M059J (cell line): ENCODE measurements at places on chromosomes 5 and 9. TPM values are rescaled to one million over a fixed set of nuclear protein-coding genes. Genes with fewer than 3 reads are reported as not detected.
A peak's percentile ranks its signal among the peaks of the same experiment; 100 is the strongest.

Gene IL33
- total RNA-seq: 3.7 and 3.9 TPM in 2 replicates

Gene C1QTNF3
- total RNA-seq: 1.1 and 1.3 TPM in 2 replicates

Gene ITGA1
- total RNA-seq: 34.2 and 36.6 TPM in 2 replicates

GRCh38 chr5:142689081-142689480, 3.2 kb upstream of the FGF1 start:
- DNase-seq: no peak

DNA sequence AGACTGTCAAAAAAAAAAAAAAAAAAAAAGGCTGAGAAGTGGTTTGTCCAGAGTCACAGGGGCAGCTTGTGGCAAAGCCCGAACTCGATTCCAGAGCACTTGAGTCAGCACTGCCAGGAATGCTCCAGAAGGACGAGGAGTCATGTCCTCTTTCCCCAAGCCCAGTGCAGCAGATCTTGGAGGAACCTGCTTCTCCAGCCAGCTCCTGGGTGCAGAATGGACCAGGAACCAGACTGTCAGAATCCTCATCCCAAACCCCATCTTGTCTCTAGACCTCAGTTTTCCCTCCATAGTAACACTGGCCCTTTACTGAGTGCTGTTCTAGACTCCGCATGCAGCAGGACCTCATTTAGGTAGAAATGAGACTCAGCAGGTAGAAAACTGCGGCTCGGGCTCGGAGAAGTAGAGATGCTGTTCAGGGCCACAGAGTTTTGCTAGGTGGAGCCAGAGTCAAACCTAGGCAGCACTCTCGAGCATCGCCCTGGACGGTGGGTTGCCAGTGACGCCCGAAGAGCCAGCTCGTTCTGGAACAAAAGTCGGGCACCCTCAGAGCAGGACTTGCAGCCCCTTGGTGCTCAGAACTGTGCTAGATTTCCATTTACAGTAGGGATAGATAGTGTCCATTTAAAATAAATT, 15.4 kb downstream of the CD74 start:
- peak; percentile 40 for DNase-seq

GRCh38 chr5:116487045-116487444, 87.6 kb downstream of the SEMA6A start:
- DNase-seq: no peak

DNA sequence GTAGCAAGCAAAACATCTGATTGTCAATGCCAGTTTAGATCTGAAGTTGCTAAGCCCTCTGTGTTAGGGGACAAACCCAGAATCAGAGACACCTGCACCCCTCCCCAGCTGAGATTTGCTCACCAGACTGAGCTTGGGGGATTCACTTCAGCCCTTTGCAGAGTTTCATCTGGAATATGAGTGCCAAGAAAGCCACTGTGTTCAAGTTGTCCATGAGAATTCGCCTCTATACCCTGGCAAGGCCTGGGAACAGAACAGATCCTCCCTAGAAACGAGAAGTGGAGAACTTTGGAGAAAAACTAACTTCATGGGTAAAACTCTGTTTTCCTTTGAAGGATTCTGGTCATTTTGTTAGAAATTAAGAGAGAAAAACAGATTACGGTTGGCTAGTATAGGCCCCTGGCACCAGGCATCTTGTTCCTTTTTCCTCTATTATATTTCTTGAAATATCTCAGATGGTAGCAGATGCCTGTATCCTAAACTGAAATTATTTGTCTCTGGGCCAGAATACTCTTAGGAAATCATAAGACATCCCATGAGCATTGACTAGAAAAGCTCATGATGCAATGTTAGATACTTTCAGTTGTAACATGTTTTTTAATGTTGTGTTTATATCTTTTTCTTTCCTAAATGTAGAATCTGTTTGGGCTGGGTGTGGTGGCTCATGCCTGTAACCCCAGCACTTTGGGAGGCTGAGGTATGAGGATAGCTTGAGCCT, 64.4 kb downstream of the SNX18 start:
- DNase-seq: no peak

GRCh38 chr9:109953813-109954497, 174.0 kb downstream of the PALM2AKAP2 start:
- DNase-seq: no peak

DNA sequence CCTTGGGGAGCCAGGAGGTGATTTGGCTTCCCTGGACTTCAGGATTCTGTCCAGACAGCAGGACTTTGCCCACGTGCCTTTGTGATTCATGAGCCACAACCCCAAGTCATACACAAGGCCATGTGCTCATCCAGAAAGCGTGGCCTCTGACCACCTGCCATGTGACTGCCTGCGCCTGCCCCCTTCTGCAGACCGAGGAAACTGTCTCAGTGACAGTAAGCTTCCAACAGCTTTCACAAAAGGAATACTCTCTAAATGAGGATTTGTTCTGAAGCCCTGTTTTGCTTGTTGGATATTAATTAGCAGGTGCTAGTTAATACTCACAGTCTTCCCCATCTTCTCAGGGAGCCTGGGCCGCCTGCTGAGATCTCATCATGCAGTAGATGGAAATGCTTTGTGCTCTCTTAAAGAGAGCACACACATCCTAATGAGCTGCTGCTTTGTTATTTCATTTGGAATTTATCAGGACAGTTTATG, 36.9 kb upstream of the ANGPTL2 start:
- peak; percentile 94 for DNase-seq

GRCh38 chr5:69497006-69497520, 4.5 kb downstream of the OCLN start:
- DNase-seq: peak; percentile 27

DNA sequence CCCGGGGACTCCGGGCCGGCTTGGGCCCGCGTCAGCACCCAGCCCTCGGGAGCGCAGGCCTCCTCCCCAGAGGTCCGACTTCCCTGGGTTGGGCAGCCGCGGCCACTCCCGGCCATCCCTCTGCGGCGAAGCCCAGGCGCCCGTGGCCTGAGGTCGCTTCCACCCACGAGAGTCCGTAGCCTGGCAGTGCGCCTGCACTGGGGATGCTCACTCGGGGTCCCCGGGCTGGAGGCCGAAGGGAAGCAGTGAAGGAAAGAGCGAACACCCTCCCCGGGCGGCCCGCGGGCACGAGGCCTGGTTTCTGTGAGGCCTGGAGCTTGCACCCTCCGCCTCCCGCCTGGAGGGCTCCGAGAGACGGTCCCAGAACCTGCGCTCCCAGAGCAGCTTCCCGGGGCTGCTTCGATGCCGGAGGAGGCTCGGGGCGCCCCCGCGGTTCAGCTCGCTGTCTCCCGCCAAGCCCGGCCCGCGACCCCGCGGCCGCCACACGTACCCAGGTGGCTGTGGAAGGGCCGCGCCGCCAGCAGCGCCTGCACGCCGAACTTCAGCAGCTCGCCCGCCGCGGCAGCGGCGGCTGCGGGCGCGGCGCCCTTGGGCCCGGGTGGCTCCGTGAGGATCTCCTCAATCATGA, 607 bp downstream of the BARX1 start:
- DNase-seq: no peak

DNA sequence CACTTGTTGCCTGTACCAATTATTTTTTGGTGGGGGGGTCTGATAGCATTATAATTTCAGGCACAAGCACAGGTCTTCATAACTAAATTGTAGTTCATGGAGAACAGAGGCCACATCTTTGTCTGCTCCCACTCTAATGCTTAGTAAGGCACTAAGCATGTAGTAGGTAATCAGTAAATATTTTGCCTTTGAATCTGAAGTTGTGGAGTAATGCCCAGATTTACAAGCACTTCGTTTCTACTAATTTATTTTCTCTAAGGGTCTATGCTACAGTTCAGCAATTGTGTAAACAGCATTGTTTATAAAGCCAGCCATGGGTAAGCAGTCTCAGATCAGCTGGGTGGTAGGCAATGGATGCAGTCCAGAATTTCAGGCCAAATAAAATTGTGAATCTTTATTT, 78.6 kb downstream of the GRIA1 start:
- peak; percentile 26 for DNase-seq

- DNase-seq: no peak
Measured at GRCh38 chr5:10505517-10506095, 58.3 kb upstream of the ANKRD33B start.

GRCh38 chr9:72843520-72844439, 109.1 kb downstream of the ALDH1A1 start:
- DNase-seq: no peak

- peak; percentile 99 for DNase-seq
Measured at GRCh38 chr5:173456751-173457171, 128.5 kb upstream of the STC2 start.

GRCh38 chr5:65455064-65455463, 26.7 kb downstream of the ADAMTS6 start:
- no peak for DNase-seq

DNA sequence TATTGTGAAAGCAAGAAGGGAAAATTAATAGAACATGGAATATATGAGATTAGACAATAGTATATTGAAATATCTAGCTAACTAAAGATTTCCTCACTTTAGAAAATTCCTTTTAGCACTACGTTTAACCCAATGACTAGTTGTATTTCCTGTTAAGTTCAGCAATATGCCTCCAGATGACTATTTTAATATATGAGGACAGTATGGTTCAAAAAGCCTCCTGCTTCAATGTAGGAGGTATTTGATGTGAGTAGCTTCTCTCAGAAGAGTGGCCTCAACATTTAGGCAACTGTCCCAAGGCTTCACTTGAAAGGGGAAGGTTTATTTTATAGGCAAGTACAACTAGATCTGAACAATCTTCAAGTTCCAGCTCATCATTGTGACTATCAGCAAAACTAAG, 2.0 kb upstream of the MEF2C start:
- no peak for DNase-seq

- DNase-seq: no peak
Measured at GRCh38 chr5:115289104-115289503, 7.3 kb downstream of the CCDC112 start.

DNA sequence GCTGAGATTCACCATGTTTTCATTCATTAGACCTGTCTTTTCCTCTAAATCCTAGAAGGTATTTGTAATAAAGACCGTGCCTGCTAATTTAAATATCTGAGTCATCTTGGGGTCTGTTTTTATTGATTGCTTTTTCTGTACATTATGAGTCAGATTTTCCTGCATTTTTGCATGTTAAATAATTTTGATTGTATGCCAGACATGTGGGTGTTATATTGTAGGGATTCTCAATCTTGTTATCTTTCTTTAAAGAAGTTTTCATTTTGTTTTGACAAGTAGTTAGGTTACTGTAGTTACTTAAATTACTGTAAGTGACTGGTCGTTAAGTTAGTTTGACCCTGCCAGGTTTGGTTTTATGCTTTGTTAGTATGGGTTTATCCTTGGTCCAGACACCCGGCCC, 35.1 kb downstream of the EXOSC2 start:
- peak; percentile 83 for DNase-seq
